ENCODE measurements at places on chromosomes 16 and 17.

- DNase-seq, result no peak
These were observed 195.5 kb downstream of the COPRS start for GRCh38 chr17:31663576-31663975.

GRCh38 chr16:84379008-84379708 lies 10.8 kb downstream of the ATP2C2 start:
- DNase-seq, result peak; percentile 7

DNA sequence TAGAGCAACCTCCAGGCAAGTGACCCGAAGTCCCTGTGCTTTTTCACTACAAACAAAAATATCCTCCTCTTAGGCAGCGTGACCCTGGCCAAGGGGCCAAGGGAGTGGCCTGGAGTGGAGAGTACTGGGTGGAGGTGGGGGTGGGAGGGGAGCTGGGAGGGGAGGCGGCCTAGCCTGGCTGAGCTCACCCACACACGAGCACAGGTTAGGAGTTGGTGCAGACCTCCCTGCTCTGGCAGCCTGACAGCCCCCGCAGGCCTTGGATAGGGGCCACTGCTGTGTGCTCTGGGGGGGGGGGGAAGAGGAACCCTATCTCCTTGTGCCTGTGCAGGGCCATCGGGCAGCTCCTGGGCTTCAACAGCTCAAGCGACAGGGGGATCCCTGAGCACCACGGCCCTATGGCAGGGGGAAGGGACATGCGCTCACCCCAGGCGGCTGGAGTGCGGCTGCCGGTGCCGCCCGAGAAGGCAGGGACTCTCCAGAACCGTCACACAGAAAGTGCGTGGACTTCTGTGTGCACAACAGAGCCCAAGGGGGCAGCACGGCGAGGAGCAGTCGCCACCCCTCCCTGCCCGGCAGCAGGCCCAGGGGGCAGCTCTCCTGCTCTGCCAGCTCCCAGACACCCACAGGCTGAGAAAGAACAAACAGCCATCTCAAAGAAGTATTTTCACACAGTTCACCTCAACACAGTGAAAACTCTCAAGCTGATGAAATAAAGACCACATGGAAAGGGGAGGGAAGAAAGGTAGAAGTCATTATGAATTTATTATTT lies 13.3 kb downstream of the SLC16A3 start:
- no peak for DNase-seq

GRCh38 chr17:17153071-17153470 lies 53.1 kb downstream of the PLD6 start:
- DNase-seq, result no peak

- no peak for DNase-seq
These were observed 101.6 kb upstream of the KIF2B start for GRCh38 chr17:53721101-53721500.

GRCh38 chr17:17924857-17925250 lies 47.3 kb downstream of the TOM1L2 start:
- DNase-seq, result no peak

GRCh38 chr16:27489906-27490305 lies 59.8 kb downstream of the GTF3C1 start:
- no peak for DNase-seq

DNA sequence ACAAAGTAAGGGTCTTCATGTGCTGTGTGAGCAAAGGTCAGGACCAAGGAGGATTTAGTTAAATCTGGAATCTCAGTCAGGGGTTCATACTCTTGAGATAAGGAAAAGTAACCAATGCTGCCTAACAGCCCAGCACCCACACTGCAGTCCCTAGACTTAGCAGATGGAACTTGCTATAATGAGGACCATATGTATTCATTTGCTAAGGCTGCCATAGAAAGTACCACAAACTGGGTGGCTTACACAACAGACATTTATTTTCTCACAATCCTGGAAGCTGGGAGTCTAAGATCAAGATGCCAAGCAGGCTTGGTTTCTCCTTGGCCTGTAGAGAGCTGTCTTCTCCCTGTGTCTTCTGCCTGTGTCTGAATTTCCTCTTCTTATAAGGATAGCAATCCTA lies 20.8 kb downstream of the ZP2 start:
- no peak for DNase-seq

DNA sequence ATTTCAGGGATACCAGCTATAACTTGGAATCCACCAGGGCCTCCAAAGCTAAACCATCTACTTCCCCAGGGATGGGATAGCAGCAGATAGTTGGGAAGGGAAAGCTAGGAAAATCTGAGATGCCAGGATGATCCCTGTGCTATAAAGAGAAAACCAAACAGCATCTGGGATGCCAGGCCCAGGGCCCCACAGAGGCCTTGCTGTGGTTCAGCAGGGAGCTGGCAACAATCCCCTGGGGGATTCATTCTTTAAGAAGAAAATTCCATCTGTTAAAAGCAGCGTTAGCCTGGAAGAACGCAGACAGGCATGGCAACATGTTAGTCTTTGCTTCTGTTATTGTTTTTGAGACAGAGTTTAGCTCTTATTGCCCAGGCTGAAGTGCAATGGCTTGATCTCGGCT lies 16.6 kb downstream of the MYO18A start:
- DNase-seq, result no peak

- DNase-seq, result no peak
These were observed 26.4 kb upstream of the SLC7A5 start for GRCh38 chr16:87895641-87896141.

DNA sequence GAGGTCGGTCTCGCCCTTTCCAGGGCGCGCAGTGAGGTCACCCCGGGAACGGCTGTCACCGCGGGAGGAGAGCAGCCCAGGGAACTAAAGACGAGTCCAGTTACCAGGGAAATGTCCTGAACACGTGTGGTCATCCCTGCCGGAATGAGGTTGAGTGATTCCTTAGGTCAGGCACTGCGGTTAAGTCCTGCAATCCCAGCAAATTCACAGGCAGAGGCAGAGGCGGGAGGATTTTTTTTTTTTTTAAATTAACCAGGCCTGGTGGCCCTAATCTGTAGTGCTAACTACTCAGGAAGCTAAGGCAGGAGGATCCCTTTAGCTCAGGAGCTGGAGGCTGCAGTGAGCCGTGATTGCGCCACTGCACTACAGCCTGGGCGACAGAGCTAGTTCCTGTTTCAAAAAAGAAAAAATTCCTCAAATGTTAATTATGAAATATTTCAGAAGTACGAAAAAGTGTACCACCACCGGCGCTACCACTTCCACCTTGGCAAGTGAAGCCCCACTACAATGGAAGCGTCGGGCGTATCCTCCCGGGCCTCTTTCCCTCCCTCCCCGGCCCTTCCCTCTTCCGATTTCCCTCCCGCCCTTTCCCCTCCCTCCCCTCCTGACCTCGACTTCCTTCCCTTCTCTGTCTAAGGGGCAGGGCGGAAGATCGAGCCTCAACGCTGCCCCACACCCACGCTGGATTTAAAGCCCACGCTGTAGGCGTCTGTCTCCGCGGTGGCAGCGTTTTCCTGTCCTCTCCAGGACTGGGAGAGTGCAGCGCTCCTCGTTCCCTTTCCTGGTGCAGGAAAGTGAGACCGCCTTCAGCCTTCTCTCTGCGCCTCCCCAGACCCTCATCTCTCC lies 27.3 kb downstream of the SLFN11 start:
- peak; percentile 93 for DNase-seq

- DNase-seq, result no peak
These were observed 17.1 kb upstream of the HEATR6 start for GRCh38 chr17:60095830-60096229.

All from cardiac septum (tissue), 1 donor.